ENCODE measurements at places on chromosomes 3 and 15.

DNA sequence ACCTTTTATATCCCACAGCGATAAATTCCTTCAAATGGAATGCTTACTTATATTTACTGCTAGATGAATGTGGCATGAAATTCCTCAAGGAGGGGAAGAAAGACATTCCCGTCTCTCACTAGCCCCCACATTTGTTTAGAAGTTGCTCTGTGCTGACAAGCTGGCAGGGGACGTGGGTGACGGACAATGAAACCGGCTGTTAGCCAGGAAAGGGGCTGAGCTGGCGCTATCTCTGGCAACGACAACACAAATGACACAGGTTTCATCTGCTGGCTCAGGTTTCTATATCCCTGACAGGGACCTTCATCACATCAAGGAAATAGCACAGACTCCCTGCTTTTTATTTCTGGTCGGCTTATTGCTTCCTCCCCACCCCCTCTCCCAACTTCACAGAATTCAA lies 15.8 kb downstream of the RUVBL1 start:
- no peak for DNase-seq

DNA sequence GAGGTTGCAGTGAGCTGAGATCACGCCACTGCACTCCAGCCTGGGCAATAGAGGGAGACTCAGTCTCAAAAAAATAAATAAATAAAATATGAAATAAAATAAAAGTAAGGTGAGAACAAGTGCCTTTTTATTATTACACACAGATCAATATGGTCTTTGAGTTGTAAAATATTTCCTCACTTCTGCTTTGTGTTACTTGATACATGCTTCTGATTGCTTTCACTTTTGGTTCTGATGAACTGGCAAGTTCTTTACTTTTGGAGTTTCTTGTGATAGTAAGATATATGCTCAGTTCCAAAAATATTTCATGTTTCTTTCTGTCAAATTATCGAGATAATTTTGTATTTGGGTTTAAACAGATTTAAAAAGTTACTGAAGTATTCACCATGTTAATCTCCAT lies 16.6 kb upstream of the GYG1 start:
- DNase-seq, result no peak

DNA sequence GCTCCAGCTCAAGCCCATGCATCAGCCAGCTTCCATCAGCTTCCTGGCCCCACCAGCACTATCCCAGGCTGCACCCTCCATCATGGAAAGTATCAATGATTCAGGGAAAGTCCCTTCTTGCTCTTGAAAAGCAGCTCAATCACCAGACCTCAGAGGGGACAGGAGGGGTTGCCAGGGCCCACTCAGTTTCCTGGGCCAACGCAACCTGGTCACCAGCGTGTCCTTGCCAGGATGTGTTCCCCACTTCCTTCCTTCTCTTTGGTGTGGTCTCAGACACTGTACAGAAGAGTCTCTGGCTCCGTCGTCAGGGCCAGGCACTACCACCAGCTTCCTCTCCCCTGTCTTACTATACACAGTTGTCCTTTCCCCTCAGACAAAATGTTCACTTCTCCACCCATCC lies 3.0 kb downstream of the HDC start:
- DNase-seq, result peak; percentile 28

- no peak for DNase-seq
These were observed 4.5 kb downstream of the WNT5A start for GRCh38 chr3:55482496-55483195.

DNA sequence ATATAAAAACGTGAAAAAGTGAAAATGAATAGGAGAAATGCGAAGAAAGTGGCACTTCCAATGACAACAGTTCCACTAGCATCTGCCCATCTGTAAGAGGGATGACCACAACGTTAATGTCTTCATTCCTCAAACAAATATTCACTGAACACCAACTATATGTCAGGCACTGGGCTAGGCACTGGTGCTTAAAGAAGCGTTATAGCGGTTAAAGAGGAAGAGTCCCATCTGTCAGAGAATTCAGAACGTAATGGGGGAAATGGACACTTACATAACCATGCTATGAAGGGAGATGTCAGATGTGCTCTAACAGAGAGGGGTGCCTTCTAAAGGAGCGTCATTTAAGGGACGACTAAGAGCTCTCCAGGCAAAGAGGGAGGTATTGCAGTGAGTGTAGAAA lies 8.2 kb downstream of the RUBCN start:
- DNase-seq, result no peak
